ENCODE measurements at places on chromosomes 4 and X. TPM values are rescaled to one million over a fixed set of nuclear protein-coding genes. Genes with fewer than 3 reads are reported as not detected.

- DNase-seq: no peak
Observed at GRCh38 chr4:136751556-136751955, 780.7 kb downstream of the PCDH18 start.

The ATP5ME gene
- 197 TPM for total RNA-seq

DNA sequence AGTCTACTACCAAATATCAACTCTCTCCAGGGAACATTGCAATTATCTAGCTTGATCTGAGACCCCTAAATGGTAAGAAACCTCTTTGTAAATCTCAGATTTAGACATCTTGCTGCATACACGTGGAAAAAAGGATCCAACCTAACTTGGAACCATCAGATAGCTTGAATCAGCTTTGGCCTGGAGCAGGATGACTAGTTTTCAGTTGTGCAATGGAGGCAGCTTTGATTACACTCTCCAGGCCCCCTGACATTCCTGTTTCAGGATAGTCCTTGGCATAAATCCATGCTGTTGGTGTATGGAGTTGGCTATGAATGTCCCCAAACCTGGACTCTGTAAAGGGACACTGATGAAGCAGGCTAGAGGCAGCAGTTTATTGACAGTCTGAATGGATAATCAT lies 1061.9 kb upstream of the TENM3 start:
- no peak for DNase-seq

The GAGE12F gene
- total RNA-seq: not detected

The TNIP3 gene
- 0.51 TPM for total RNA-seq

DNA sequence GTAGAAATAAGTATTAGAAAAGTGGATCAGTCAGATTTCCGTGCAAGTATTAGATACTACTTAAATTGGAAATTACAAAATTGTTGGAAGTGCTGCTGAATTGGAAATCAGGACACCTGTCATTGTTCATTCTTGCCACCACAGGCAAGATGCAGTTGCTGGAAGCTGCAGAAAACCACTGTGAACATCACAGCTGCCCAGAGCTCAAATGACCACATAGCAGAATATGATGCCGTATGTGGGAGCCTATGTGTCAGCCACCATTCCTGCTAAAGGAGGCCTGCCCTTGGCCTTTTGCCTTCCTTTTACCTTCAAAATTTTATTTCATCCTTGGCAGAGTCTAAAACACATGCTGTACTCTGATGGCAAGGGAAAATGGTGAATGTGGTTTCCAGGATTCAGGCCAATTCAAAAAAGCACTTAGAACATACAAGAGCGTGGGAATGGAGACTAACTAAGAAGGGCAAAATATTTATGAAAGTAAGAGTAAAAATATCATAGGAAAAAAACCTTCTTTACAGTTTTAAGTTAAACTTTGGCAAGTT lies 1005.5 kb upstream of the GRID2 start:
- no peak for DNase-seq

GRCh38 chr4:147547314-147548056 lies 66.6 kb downstream of the EDNRA start:
- no peak for DNase-seq

DNA sequence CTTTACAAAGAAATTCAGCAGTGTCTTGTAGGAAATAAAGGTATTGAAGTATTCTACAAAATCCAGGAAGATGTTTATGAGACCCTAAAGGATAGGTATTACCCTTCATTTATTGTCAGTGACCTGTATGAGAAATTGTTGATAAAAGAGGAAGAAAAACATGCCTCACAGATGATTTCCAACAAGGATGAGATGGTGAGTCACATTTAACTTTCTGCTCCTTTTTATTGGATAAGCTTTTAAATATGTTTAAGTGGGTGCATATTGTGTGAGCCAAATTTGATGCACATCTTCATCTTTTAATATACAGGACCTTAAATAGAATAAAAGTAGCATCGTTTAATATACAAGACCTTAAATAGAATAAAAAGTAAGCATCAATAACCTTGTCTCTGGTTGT lies 72.1 kb downstream of the LRP2BP start:
- no peak for DNase-seq

DNA sequence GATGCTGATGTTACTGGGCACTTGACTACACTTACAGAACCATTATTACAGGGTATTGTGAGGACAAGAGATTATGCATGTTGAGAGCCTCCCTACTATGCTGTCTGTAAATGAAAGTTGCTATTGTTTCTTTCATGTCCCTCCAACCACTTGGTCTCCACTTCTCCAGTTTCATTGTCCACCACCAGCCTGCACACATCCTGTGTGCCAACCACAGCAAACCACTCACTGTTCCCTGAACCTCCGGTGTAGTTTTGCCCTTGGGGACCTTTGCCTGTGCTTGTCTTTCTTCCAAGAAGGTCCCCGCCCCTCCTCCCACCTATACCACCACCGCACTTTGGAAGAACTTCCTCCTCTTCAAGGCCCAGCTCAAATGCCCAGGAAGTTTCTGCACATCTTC lies 43.1 kb upstream of the AFF2 start:
- no peak for DNase-seq

- no peak for DNase-seq
Observed at GRCh38 chr4:184359888-184360287, 114.5 kb downstream of the IRF2 start.

Data from mesothelial cell of epicardium (in vitro differentiated cells).